ENCODE measurements at places on chromosomes 1 and 21.
A peak's percentile ranks its signal among the peaks of the same experiment; 100 is the strongest.

- H3K4me3 ChIP-seq: no peak overlapping the region
- DNase-seq: no peak
- H3K27me3 ChIP-seq: no peaks in the 10 kb centered on the region
- no peaks in the 10 kb centered on the region for H3K36me3 ChIP-seq
- H3K4me1 ChIP-seq: peaks cover 21% of the 10 kb centered on the region
- H3K27ac ChIP-seq: no peak overlapping the region
Observed at GRCh38 chr1:205247130-205247921, 19.6 kb downstream of the TMCC2 start.

DNA sequence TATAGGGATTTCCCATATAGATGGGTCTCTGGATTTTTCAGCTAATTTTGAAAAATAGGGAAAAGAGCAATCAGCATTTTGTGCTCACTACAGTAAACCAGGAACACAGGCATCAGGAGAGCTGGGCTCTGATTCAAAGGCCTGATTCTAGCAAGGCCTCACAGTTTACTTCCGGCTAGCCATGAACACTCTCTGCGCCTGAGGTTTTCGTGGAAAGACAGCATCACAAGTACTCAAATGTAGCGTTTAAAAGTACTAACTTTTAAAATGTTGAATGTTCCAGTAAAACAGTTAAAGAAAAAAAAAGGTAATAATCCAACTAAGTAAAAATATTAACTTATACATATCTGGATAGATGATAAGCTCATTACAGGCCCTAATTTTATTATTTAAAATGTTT, 120.6 kb downstream of the SLC45A1 start:
- H3K4me1 ChIP-seq: peaks cover 14% of the 10 kb centered on the region
- DNase-seq: no peak
- H3K27me3 ChIP-seq: no peaks in the 10 kb centered on the region
- no peak overlapping the region for H3K4me3 ChIP-seq

- H3K36me3 ChIP-seq: no peaks in the 10 kb centered on the region
- H3K27me3 ChIP-seq: no peaks in the 10 kb centered on the region
Observed at GRCh38 chr1:57217905-57218304, 206.0 kb downstream of the DAB1 start.

DNA sequence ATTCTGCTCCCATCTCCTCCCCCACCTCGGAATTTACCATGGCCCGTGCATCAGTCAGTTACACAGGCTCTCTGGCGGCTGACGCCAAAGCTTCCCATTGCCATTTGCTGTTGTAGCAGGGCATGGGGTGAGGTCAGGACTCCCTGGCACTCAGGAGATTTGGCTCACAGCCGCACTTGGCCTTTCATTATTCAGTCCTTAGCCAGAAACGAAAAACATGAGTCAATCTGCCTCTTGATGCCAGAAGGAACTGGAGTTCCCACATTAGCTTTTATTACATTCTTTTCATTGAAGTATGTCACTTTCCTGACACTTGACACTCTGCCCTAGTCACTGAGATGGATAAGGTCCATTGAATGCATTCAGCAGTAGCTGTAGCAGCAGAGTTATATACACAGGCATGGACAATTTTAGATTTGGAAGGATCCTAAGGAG, 260.6 kb downstream of the CACNA1E start:
- peaks cover 10% of the 10 kb centered on the region for H3K27me3 ChIP-seq
- H3K36me3 ChIP-seq: no peaks in the 10 kb centered on the region
- no peak overlapping the region for H3K4me3 ChIP-seq
- no peak for DNase-seq

- no peak overlapping the region for H3K27ac ChIP-seq
- no peaks in the 10 kb centered on the region for H3K36me3 ChIP-seq
- no peaks in the 10 kb centered on the region for H3K27me3 ChIP-seq
- no peaks in the 10 kb centered on the region for H3K4me1 ChIP-seq
Observed at GRCh38 chr1:240423246-240423924, 188.6 kb downstream of the GREM2 start.

- H3K36me3 ChIP-seq: no peaks in the 10 kb centered on the region
- DNase-seq: no peak
- H3K27me3 ChIP-seq: no peaks in the 10 kb centered on the region
- H3K4me1 ChIP-seq: peaks cover 19% of the 10 kb centered on the region
- no peak overlapping the region for H3K27ac ChIP-seq
Observed at GRCh38 chr21:37531431-37531932, 164.9 kb downstream of the DYRK1A start.

GRCh38 chr1:179121159-179121938, 39.5 kb downstream of the TOR3A start:
- DNase-seq: no peak
- H3K4me3 ChIP-seq: no peak overlapping the region
- H3K27me3 ChIP-seq: no peaks in the 10 kb centered on the region
- peaks cover 54% of the 10 kb centered on the region for H3K36me3 ChIP-seq
- H3K4me1 ChIP-seq: no peaks in the 10 kb centered on the region
- H3K27ac ChIP-seq: no peak overlapping the region

GRCh38 chr1:92837062-92837461, 5.2 kb downstream of the RPL5 start:
- peaks cover 98% of the 10 kb centered on the region for H3K36me3 ChIP-seq
- H3K4me1 ChIP-seq: peaks cover 6% of the 10 kb centered on the region
- H3K4me3 ChIP-seq: no peak overlapping the region
- no peak overlapping the region for H3K27ac ChIP-seq

DNA sequence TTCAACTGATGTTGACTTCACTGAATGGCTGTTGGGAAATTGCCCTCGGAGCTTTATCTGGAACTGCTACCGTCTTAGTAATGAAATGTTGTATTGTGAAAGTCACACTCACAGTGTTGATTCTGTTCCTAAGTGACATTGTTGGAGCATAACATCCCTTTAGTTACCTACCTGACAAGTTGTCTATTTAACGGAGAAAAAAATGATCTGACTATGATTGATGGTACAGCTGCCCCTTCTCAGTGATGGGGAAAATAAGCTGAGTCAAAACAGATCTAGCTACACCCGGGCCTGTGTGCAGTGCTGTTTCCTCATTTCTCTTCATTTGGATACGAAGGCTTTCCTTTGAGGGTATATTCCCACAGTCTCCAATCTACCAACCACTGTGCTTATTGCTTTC, 472.3 kb upstream of the BRINP3 start:
- no peaks in the 10 kb centered on the region for H3K27me3 ChIP-seq
- peak; percentile 1 for DNase-seq
- no peaks in the 10 kb centered on the region for H3K4me1 ChIP-seq
- H3K36me3 ChIP-seq: no peaks in the 10 kb centered on the region
- no peak overlapping the region for H3K4me3 ChIP-seq

DNA sequence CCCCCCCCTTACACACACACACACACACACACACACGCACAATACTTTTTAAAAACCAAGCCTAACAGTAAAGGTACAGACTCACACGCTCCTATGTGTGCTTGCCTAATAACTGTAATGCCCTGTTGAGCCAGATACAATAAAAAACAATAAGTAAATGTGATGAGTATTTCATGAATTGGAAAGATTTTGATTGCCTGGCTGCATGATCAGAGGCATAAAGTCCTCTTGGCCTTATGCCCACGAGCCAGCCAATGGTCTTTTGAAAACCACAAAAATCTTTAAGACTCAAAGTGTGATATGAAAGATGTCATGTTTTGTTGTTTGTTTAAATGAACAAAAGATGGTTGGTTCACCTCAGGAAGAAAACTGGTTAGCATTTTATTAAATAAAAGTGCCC, 441.9 kb upstream of the ZRANB2 start:
- H3K27me3 ChIP-seq: no peaks in the 10 kb centered on the region
- H3K4me1 ChIP-seq: no peaks in the 10 kb centered on the region
- no peaks in the 10 kb centered on the region for H3K36me3 ChIP-seq
- no peak overlapping the region for H3K4me3 ChIP-seq
- no peak overlapping the region for H3K27ac ChIP-seq
- no peak for DNase-seq

DNA sequence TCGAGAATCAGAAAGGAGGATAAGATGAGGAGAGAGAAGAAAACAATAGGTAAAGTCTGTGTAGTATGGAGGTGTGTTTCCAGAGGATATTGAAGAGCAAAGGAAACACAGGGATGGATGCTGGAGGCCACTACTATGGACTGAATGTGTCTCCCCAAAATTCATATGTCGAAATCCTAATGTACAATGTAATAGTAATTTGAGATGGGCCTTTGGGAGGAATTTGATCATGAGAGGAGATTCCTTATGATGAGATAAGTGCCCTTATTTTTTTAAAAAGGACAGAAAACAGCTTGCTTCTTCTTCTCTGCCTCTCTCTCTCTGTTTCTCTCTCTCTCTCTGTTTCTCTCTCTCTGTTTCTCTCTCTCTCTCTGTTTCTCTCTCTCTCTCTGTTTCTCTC, 602.2 kb upstream of the ADAMTS5 start:
- DNase-seq: no peak
- no peaks in the 10 kb centered on the region for H3K27me3 ChIP-seq
- no peak overlapping the region for H3K4me3 ChIP-seq

DNA sequence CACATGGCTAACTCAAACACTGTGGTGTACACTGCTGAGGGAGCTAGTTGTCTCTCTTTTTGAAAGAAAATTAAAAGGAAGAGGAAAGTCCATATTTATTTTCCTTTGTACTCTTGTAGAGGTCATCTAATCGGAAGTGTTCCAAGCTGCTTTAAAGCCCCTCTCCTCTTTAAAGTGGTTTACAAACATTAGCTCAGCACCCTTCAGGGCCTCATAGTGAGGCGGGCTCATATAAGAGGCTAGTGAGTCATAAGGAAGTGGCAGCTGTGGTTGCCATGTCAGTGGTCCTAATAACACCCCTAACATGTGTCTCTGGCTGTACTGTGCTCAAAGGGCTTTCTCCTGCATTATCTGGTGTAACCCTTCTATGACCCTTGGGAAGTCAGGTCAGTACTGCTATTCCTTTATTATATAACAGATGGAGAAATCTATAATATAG, 104.4 kb upstream of the SERBP1 start:
- no peaks in the 10 kb centered on the region for H3K27me3 ChIP-seq
- no peak overlapping the region for H3K27ac ChIP-seq
- peaks cover 10% of the 10 kb centered on the region for H3K4me1 ChIP-seq
- no peak for DNase-seq
- no peaks in the 10 kb centered on the region for H3K36me3 ChIP-seq

- no peak overlapping the region for H3K4me3 ChIP-seq
- no peak overlapping the region for H3K27ac ChIP-seq
- no peak for DNase-seq
- no peaks in the 10 kb centered on the region for H3K4me1 ChIP-seq
- peaks cover 7% of the 10 kb centered on the region for H3K27me3 ChIP-seq
Observed at GRCh38 chr21:31335957-31336738, 7.9 kb downstream of the TIAM1 start.

GRCh38 chr1:156727926-156728598, at the start of gene METTL25B:
TSS of gene METTL25B (plus strand) at chr1:156728469. CDS start at chr1:156729105, 636 bp downstream.
- peak within 1 kb of the TSS; percentile 76 for H3K4me3 ChIP-seq
- H3K27ac ChIP-seq: peak within 1 kb of the TSS; percentile 82
- H3K4me1 ChIP-seq: peaks cover 13% of the 10 kb centered on the region
- peaks cover 74% of the 10 kb centered on the region for H3K36me3 ChIP-seq
- peak; percentile 87 for DNase-seq

DNA sequence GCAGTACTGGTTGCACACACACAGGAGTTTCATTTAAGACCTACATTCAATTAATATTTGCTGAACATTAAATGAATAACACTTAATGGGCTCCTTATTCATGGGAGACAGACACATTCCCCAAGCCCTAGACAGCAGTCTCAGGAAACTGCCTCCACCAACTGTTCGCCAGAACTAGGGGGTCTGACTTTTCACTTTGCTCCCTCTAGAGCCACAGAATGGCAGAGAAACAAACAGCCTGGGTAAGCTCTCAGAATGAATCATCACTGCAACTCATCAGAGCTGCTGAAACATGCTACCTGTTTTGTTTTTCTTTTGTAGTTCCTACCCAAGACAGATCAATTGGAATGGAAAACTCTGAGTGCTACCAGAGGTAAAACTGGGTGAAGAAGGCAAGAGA, 31.7 kb downstream of the ELK4 start:
- no peak overlapping the region for H3K27ac ChIP-seq
- peak; percentile 34 for DNase-seq
- no peak overlapping the region for H3K4me3 ChIP-seq
- no peaks in the 10 kb centered on the region for H3K27me3 ChIP-seq
- H3K36me3 ChIP-seq: peaks cover 11% of the 10 kb centered on the region

DNA sequence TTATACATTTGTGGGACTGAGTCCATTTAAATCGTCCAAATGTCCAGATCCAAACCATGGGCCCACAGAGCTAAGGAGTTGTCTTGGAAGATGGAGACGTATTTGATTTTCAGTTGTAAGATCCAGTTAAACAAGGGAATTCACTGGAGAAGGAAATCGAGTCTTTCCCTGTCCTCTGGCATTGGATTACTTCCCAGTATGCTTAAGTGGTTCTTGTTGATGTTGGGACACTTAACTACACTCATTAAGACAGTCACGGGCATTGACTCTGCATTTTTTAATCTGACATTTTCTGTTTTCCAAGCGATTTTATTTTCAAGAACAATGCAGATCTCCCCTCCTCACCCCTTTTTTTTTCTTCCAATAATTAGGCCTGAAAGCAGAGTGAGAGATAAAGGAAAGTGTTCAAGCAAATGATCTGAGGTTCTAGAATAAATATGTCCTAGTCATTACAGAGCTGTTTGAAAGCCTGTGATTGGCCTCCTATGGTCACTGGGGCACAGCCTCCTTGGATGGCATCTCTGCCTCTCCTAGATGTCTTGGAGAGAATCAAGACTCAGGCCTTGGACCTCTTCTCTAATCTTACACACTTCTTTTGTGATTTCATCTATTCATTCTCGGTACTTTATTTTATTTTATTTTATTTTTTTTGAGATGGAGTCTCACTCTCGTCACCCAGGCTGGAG, 48.9 kb downstream of the CD247 start:
- H3K27ac ChIP-seq: no peak overlapping the region
- no peaks in the 10 kb centered on the region for H3K36me3 ChIP-seq
- H3K4me1 ChIP-seq: no peaks in the 10 kb centered on the region
- no peak for DNase-seq

GRCh38 chr1:183991756-183992155, 45.8 kb downstream of the COLGALT2 start:
- no peak overlapping the region for H3K4me3 ChIP-seq
- peaks cover 10% of the 10 kb centered on the region for H3K4me1 ChIP-seq
- H3K36me3 ChIP-seq: no peaks in the 10 kb centered on the region
- no peak overlapping the region for H3K27ac ChIP-seq
- H3K27me3 ChIP-seq: no peaks in the 10 kb centered on the region

GRCh38 chr1:38076038-38076437, 29.4 kb upstream of the POU3F1 start:
- H3K27me3 ChIP-seq: peaks cover 7% of the 10 kb centered on the region
- no peak overlapping the region for H3K4me3 ChIP-seq
- peak; percentile 64 for DNase-seq
- H3K27ac ChIP-seq: no peak overlapping the region
- no peaks in the 10 kb centered on the region for H3K4me1 ChIP-seq
- no peaks in the 10 kb centered on the region for H3K36me3 ChIP-seq

- H3K4me1 ChIP-seq: peaks cover 15% of the 10 kb centered on the region
- H3K27me3 ChIP-seq: peaks cover 31% of the 10 kb centered on the region
- no peaks in the 10 kb centered on the region for H3K36me3 ChIP-seq
- peak overlapping the region; percentile 44 for H3K4me3 ChIP-seq
- no peak overlapping the region for H3K27ac ChIP-seq
Observed at GRCh38 chr21:42495765-42496119, 282 bp downstream of the RSPH1 start.

- no peaks in the 10 kb centered on the region for H3K27me3 ChIP-seq
- H3K4me1 ChIP-seq: peaks cover 20% of the 10 kb centered on the region
Observed at GRCh38 chr1:39384305-39384704, 107.1 kb upstream of the BMP8A start.

GRCh38 chr21:46423546-46424038, 35.1 kb upstream of the DIP2A start:
- H3K27me3 ChIP-seq: no peaks in the 10 kb centered on the region
- H3K4me3 ChIP-seq: no peak overlapping the region
- H3K27ac ChIP-seq: no peak overlapping the region
- peaks cover 16% of the 10 kb centered on the region for H3K4me1 ChIP-seq
- peaks cover 59% of the 10 kb centered on the region for H3K36me3 ChIP-seq
- DNase-seq: no peak

- peak; percentile 34 for DNase-seq
- H3K4me1 ChIP-seq: no peaks in the 10 kb centered on the region
- H3K4me3 ChIP-seq: no peak overlapping the region
Observed at GRCh38 chr1:50279622-50280330, 143.5 kb downstream of the DMRTA2 start.

All from K562 (cell line).